ENCODE measurements at places on chromosomes 11 and 22.

DNA sequence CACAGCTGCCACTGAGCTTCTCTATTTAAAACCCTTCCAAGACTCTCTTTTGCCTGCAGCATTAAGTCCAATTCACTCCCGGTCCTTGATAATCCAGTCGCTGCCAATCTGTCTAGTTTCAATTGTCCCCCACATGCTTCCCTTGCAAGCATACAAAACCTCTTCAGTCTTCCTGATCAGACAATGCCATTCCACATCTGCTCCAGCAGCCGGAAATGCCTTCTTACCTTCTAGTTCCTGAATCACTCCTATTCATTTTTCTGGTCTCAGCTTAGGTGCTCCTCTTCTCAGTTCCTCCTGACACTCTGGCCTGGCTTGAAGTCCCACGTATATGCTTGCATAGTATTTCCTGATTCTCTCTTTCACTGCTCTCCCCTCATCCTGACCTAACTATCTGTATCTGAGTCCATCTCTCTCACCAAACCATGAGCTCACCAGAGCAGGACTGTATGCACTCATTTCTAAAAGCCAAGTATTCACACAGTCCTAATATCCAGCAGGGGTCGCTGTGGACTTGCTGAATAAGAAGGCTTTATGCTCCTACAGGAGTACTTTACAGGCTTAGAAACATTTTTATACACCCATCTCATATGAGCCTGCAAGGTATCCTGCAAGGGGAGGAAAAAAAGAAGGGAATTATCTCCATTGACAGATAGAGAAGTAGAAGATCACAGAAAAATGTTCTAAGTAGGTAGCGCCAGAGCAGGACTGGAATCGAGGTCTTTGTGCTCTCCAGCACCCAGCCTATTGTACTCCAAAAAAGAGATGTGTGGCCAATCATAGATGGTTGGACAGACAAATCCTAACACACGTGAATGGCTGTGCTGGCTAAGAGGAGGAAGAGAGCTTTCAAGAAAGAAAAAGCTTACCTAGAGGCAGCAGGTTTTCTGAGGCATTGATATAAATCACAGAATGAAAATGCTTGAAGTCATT is 19.2 kb downstream of the XRRA1 start:
- peak; percentile 86 for DNase-seq

GRCh38 chr11:100872951-100873740 is 186.1 kb downstream of the ARHGAP42 start:
- no peak for DNase-seq

GRCh38 chr11:83815736-83816135 is 529.6 kb upstream of the CCDC90B start:
- DNase-seq, result no peak

DNA sequence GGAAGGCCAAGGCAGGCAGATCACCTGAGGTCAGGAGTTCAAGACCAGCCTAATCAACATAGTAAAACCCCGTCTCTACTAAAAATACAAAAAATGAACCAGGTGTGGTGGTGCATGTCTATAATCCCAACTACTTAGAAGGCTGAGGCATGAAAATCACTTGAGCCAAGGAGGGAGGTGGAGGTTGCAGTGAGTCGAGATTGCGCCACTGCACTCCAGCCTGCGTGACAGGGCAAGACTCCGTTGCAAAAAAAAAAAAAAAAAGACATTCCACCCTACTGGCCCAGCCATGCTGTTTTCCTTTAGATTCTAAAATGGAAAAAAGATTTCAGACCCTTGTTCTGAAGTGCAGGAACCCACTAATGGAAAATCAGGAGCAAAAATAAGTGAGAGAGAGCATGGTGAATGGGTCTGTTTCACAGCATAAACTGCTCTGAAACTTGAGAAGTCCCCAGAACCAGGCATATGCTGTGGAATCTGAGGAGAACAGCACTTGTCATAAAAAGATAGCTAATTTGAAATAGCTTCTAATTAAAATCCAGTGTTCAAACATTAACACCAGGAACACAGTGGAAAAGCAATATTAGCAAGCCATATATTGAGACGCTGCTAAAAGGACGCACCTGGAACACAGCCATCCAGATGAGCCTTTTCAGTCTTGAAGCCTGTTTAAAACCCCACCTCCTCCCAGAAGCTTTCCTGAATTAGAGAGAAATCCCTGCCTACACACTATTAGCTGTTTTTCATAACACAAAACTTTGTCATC is 66.3 kb upstream of the CHRM4 start:
- DNase-seq, result no peak

GRCh38 chr11:64245401-64245796 is 1.3 kb downstream of the PPP1R14B start:
- peak; percentile 55 for DNase-seq

GRCh38 chr22:30040499-30041260 is 39.6 kb upstream of the HORMAD2 start:
- no peak for DNase-seq

GRCh38 chr11:119786431-119787073 is 57.6 kb upstream of the NECTIN1 start:
- DNase-seq, result no peak

DNA sequence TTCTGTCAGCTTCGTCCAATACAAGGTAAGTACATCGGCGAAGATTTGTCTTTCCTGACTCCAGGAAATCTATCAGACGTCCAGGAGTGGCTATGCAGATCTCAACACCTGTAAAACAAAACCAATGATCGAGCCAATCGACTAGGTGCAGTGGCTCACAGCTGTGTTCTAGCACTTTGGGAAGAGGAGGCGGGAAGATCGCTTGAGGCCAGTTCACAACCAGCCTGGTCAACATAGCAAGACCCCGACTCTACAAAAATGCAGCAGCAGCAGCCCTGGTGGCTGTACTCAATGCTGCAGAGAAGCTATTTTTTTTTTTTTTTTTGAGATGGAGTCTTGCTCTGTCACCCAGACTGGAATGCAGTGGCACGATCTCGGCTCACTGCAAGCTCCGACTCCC is 11.2 kb downstream of the DDX17 start:
- no peak for DNase-seq

DNA sequence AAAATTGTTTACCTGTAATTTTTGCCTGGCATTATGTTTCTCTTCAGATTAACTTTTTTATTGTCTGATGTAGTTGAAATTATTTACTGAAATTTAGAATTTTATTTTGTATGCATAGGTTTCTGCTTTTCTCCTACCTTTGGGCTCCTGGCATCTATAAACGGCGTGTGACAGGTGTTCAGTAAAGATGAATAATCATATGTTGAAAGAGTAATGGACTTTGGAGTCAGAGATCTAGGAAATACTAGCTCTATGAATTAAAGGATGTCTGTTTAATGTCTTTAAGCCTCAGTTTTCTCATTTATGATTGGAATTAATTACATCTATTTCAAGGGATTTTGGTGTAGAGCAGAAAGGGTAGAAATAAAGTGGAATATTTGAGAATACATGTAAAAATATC is 7.2 kb upstream of the ANGPTL5 start:
- DNase-seq, result no peak

- DNase-seq, result peak; percentile 20
Measured at GRCh38 chr22:45531441-45532234, 29.0 kb downstream of the FBLN1 start.

- no peak for DNase-seq
Measured at GRCh38 chr11:68090706-68091105, 30.5 kb downstream of the CHKA start.

DNA sequence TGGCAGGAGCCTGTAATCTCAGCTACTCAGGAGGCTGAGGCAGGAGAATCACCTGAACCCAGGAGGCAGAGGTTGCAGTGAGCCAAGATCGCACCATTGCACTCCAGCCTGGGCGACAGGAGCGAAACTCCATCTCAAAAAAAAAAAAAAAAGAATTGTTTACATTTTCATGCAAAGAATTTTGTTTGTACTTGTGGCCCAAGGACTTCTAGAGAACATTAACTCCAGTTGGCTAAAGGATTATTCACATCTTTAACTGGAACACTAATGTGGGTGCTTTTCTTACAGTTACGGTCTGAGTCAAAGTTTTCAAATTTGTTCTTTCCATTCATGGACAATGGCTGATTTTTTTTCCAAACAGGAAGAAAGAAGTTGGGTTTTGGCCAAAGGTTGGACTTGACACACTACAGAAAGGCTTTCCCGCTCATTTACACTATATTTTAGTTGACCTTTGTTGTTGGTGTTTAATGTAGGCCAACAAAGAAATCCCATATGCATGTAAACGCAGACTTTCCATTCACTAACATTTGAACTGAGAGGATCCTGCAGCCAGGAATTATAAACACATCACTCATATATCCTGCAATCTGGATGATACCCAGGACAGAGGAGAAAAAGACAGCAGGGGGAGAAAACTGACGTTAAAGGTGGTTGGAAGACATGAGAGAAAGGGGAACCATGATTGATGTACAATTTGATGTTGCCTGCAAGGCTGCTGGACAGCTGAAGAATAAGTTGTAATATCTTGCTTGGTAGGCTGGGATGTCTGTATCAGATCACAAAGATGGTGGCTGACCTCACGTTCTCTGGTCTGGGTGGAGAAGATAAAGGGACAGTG is 13.1 kb downstream of the POU2AF1 start:
- no peak for DNase-seq

GRCh38 chr11:82216927-82217570 is 516.6 kb downstream of the FAM181B start:
- DNase-seq, result no peak

DNA sequence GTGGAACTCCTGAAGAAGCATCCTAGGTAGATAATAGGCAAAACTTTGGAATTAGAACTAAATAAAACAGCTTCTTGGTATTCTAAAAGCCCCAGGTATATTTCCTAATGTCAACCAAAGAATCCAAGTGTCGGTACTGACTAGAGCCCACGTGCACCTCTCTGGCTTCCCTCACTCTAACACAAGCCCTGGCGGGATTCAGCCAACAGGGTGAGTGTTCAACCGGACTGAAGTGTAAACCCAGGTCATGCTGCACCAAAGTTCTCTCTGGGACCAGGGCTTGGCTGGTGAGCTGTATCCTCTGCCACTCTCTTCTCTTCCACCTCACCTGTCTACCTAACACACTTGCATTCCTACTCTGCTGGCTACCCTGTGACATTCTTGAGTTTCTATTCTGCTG is 40.1 kb downstream of the USP28 start:
- no peak for DNase-seq

- no peak for DNase-seq
Measured at GRCh38 chr22:29693161-29693560, 26.6 kb upstream of the CABP7 start.

DNA sequence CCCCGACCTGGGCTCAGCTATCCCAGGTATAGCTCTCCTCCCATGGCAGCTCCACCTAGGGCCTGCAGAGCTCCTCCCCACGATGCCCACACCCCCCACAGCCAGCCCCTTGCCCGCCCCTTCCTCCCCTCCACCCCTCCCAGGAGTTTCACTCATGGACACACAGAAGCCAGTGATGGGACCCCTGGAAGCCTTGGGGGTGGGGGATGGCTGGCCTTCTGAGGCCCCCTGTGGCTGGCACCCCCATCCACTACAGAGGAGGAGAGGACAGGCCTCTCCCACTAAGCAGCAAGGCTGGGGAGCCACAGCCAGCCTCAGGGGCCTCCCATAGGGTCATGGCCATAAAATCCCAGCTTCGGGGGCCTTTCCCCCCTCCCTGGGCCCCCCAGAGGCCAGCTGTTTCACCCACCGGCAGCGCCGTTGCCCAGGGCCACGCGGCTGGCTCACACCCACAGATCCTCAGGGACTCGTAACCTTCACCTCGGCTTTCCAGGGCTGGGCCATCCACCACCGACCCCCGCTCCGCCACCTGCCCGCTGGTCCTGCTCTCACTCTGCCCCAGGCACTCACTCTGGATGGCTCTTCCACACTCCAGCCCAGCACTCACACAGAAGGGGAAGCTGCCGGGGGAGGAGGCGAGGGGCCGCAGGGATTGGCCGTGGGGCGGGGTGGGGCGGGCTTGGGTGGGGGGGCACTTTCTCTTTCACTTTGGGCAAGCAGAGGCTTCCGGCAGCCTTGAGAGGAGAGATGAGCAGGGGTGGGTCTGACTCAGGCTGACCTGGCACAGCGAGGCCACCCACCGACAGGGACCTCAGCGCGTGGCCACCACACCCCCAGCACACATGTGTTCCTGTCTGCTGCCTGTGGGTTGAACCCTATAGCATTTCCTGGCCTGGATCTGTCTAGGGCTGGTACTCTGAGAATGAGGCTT is 2.2 kb downstream of the SLC25A22 start:
- peak; percentile 53 for DNase-seq

GRCh38 chr11:130583801-130584211 is 135.4 kb downstream of the ADAMTS15 start:
- DNase-seq, result no peak

DNA sequence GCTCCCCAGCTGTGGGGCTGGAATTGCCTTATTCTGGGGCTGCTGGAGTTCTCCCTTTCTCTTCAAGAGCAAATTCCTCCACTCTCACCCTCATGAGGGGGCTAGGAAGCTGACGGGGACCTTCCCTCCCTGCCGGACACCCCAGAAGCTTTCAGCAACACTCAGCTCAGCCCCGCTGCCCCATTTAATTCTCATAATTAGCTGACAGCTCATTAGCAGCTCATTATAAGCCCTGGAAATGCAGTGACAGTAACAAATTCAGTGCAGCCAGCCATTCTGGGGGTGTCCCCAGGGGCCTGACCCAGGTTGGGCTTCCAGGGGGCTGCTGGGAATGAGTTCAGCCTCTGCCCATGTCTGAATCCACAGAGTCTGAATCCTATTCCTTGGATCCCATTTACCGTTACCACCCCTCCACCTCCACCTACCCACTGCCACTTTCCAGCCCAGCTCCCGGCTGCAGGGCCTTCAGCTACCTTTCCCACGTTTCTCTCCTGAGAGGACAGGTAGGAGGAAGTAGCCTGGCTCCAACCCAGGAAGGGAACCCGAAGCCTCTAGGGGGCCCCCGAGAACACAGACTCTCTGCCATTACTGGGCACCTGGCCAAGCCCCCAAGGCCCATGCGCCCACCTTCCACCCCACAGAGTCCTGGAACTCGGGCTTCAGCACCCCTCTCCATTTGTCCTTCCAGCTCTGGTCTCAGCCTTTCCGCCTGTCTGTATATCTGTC is 101.7 kb upstream of the LMO1 start:
- DNase-seq, result no peak

DNA sequence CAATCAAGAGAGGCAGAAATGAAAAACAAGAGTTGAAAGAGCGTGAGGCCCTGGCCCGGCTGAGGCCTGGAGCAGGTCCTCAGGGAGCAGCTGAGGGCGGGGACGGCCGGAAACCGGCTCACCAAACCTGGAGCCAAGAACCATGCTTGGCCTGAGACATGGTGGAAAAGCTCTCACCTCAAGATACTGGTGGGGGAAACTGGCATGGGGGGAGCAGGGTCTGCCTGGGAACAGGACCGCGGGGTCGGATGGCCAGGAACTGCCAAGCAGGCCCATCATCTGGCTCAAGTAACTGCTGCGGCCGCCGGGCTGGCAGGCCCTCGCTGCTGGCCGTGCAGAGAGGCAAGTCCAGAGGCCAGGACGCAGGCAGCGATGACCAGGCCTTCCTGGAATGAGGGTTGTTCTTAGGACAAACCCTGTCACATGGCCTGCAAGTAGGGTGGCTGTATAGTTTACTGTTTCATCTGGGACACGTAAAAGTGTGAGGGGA is 18.9 kb upstream of the WNT11 start:
- DNase-seq, result no peak

Measured in COR-L47 (cell line).